ENCODE measurements at places on chromosomes 1 and 21. TPM values are rescaled to one million over a fixed set of nuclear protein-coding genes. Genes with fewer than 3 reads are reported as not detected.

HFM1 gene
- total RNA-seq, result 0.07 TPM

RAVER2 gene
- total RNA-seq, result 3.6 TPM

SPATA46 gene
- not detected for total RNA-seq

UBL4B gene
- total RNA-seq, result not detected

ERRFI1 gene
- total RNA-seq, result 239 TPM

TNNI3K gene
- total RNA-seq, result not detected

MEX3A gene
- total RNA-seq, result 0.76 TPM

TP73 gene
- total RNA-seq, result 0.98 TPM

TDRD5 gene
- not detected for total RNA-seq

BEST4 gene
- total RNA-seq, result 0.45 TPM

PLA2G2C gene
- total RNA-seq, result not detected

LIN9 gene
- total RNA-seq, result 8.0 TPM

PADI2 gene
- 1.4 TPM for total RNA-seq

WDR64 gene
- total RNA-seq, result not detected

CAMK1G gene
- total RNA-seq, result 0.43 TPM

DMRTA2 gene
- total RNA-seq, result 0.06 TPM

RGSL1 gene
- not detected for total RNA-seq

PGM1 gene
- total RNA-seq, result 36.7 TPM

KRTAP19-3 gene
- not detected for total RNA-seq

LMX1A gene
- not detected for total RNA-seq

ATP6V0B gene
- 118 TPM for total RNA-seq

MRPL39 gene
- total RNA-seq, result 33.2 TPM

CTTNBP2NL gene
- total RNA-seq, result 6.2 TPM

DOP1B gene
- total RNA-seq, result 3.4 TPM

OR2T4 gene
- not detected for total RNA-seq

LCE1B gene
- not detected for total RNA-seq

Data from A549 treated with dexamethasone at 1 μM for 4 hours (cell line).